Astrocyte of the spinal cord (primary cell): ENCODE measurements at places on chromosomes 6 and 20.

- peak; percentile 54 for DNase-seq
Observed at GRCh38 chr6:142850679-142851423, 94.1 kb downstream of the HIVEP2 start.

DNA sequence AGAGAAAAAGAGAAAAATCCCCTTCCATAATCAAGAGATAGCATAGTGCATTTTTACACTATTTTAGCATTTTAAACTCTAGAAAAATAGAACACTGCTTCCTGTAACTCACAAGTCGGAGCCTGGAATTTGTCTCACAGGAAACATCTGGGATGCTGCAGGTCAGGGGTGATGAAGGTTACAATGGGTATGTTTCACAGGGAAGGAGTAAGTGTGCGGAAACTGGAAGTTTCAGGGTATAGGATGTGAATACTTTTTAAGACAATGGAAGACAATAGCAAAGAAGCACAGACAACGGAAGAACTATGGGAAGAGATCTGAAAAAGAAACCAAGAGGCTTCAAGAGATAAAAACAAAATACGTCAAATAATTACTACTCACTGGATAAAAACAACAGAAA is 361.0 kb upstream of the MARCKS start:
- DNase-seq, result peak; percentile 28

DNA sequence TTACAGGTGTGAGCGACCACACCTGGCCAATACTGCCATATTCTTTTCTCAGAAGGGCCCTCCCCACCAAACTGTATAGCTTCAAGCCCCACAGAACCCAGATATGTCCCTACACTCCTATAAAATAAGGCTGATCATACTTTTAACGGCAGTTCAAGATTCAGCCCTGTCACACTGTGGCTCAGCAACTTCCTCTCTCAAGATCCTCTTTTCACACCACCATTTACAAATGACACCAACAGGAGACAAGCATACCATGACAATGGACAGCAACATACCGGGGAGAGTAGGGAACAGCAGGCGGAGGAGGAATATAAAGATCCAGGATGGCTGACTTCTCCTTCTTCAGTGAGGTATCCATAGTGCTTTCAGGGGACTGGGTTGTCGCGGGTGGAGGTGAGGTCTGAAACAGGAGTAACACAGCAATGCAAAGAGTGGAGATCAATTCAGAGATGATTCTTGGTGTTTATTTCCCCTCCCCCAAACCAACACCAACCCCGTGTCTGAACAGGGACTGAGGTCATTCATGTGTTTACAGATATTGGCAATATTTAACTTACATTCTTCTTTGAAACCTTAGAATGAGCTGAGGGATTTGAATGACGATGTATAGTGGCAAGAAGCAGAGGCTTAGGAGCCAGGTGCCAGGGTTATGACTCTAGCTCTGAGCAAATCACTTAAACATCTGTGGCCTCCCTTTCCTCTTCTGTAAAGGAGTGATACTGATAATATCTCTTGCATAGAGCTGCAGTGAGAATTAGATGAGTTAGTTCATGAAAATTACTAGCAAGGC is 57.6 kb upstream of the IPCEF1 start:
- peak; percentile 20 for DNase-seq

DNA sequence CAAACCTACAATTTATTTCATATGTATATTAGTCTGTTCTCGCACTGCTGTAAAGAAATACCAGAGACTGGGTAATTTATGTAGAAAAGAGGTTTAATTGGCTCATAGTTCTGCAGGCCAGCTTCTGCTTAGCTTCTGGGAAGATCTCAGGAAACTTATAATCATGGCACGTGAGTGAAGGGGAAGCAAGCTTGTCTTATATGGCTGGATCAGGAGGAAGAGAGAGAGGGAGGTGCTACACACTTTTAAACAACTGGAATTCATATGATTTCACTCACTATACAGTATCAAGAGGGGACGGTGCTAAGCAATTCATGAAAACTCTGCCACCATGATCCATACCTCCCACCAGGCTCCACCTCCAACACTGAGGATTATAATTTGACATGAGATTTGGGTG is 29.9 kb downstream of the PHACTR2 start:
- DNase-seq, result no peak

- DNase-seq, result no peak
Observed at GRCh38 chr6:95686895-95687294, 109.6 kb downstream of the MANEA start.

- DNase-seq, result no peak
Observed at GRCh38 chr6:51626391-51626790, 461.0 kb downstream of the PKHD1 start.

GRCh38 chr20:54133434-54134427 is 40.1 kb downstream of the CYP24A1 start:
- no peak for DNase-seq
